PC-3 (cell line): ENCODE measurements at places on chromosomes 1 and 21. TPM values are rescaled to one million over a fixed set of nuclear protein-coding genes. Genes with fewer than 3 reads are reported as not detected.

DNA sequence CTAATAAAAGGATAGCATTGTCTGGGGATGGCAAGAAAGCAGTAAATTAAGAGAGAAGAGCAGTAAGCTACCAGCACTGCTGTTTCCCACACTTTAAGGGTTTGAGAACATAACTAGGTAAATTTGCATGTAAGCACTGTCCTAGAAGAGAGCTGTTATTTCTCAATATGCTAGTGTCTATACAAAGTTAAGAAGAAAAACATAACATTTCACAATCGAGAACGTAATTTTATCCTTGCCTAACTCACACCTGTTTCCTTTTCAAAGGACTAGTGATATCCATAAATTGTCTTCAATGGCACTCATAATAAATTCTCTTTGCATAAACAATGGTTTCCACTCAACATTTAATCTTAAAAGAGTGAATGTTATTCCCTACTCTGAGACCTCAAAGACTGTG is 576.0 kb downstream of the PTBP2 start:
- no peak for DNase-seq

MAP10 gene
- total RNA-seq: not detected in 2 replicates

- peak; percentile 28 for DNase-seq
These were observed 42.8 kb upstream of the ATF3 start for GRCh38 chr1:212565571-212566305.

- DNase-seq: no peak
These were observed 2.4 kb downstream of the MYBPHL start for GRCh38 chr1:109304226-109304920.

DNA sequence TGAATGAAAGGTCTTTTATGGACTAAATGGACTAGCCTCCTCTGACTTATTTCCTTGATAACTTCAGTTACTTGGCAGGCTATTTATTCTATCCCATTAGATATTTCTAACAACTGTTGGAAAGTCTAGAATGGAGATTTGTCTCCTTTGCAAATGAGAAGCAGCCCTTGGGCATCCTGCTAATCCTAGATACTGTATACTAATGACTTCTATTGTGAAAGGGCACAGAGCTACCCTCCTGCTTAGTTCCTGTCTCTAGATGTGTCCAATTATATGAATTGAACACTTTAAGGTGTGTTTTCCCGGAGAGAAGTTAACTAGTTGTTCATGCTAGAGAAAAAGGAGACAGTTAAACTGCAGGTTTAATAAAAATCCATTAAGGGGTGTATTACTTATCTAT is 10.2 kb upstream of the NCMAP start:
- no peak for DNase-seq

- DNase-seq: no peak
These were observed 8.9 kb upstream of the DHRS3 start for GRCh38 chr1:12626888-12627287.

KPNA6 gene
- total RNA-seq: 45.7 and 45.8 TPM in 2 replicates

GRCh38 chr1:112833806-112834205 is 118.7 kb upstream of the PPM1J start:
- DNase-seq: no peak

MAP3K21 gene
- total RNA-seq: 13.7 and 17.1 TPM in 2 replicates

DNA sequence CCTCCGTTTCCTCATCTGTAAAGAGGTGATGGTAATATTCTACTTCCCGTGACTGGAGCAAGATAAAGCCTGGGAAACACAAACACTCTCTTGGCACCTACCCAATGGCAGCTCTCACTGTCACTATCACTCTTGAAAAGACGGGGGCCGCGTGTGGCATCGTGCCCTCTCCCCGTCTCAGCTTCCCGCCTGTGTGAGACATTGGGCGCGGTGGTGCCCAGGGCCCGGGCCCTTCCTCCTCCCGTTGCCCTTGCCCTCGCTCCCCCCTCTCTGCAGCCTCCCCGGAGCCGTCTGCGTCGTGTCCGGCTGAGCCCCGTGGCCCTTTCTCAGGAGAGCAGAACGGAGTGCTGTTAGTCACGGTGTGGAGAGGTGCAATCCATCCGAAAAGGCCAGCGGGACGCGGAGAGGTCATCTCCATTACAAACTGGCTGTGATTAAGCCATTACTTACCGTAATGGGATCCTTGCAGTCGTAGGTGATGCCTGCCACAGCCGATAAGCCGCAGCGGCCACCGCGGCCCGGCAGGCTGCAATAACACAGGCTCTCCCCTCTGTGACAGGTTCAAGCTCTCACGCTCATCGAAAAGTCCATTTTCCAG is 156.4 kb upstream of the ZC3H12A start:
- DNase-seq: no peak

DNA sequence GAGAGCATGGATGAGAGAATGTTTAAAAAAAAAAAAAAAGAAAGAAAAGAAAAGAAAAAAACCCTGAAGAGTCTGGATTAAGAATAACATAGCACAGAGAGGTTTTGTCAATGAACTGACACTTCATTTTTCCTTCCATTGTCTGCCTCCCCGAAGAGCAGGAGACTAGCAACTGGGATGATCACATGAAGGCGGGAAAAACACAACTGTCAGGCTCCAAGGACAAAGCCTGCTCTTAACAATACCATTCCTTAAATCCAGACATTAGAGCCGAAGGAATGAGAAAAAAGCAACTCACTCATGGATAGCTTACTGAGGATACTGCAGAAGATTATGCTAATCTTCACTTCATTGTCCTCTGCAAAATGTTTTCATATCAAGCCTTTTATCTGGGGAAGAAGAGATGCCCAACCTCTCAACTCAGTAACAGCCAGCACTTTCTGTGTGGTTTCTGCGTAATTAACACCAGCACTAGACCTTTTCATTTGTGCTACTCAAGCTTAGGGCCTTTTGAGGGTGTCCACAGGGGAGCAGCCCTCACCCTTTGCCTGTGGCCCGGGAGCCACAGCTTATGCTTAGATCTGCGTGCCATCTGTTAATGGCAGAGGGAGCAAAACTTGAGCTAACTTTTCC is 182.3 kb downstream of the BARHL2 start:
- no peak for DNase-seq

- DNase-seq: peak; percentile 46
These were observed 39.6 kb downstream of the RSPH1 start for GRCh38 chr21:42456457-42456856.

- DNase-seq: peak; percentile 48
These were observed 11.6 kb upstream of the SLC19A2 start for GRCh38 chr1:169497317-169497716.

GRCh38 chr1:87250336-87250735 is 78.3 kb upstream of the LMO4 start:
- DNase-seq: no peak

- no peak for DNase-seq
These were observed 439.3 kb downstream of the NEGR1 start for GRCh38 chr1:71843012-71843411.

DNA sequence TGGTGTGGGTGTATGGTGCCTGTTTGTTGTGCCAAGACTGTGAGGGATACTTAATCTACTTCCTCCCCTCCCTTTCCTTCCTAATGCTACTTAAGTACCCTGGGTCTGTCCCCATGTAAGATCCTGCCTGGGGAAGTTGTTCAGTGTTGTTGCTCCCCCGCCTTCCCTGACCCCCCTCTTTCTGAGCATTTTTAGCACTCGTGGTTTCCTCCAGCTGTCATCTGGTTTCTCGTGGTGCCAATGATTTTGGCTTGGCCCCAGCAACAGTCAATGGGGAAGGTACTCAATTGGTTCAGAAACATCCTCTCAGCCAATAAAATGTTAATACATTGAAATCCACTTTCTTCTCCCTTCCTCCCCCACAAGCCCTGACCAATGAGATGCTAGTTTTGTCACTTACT is 8.0 kb upstream of the B4GALT3 start:
- DNase-seq: no peak

KIAA0040 gene
- 17.8 and 19.4 TPM in 2 replicates for total RNA-seq

DNA sequence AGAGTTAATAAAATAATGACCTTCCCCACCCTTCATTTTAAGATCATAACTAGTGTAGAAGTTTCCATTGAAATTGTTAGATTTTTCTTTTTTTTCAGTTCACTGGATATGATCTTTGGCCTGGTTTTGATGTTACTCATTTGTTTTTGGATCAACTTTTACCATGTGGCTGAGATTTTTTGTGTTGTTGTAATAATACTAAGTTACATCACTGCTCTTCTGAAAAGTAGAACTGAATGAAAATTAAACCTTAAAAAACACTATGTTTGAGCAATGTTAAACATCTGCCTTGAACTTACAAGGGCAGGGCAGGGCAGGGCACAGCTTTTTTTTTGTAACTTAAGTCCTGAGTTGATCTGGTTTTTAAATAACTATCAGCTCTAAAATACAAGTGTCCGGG is 204.8 kb upstream of the ADAMTS5 start:
- no peak for DNase-seq

GRCh38 chr1:198169672-198170071 is 12.9 kb downstream of the NEK7 start:
- DNase-seq: no peak

PRELP gene
- not detected in 2 replicates for total RNA-seq

- DNase-seq: no peak
These were observed 68.4 kb downstream of the LPGAT1 start for GRCh38 chr1:211762206-211762605.

- DNase-seq: no peak
These were observed 69.7 kb upstream of the IPO9 start for GRCh38 chr1:201759194-201759815.

KCNJ15 gene
- 0.26 TPM in 1 of 2 replicates, not detected in the other for total RNA-seq

DNA sequence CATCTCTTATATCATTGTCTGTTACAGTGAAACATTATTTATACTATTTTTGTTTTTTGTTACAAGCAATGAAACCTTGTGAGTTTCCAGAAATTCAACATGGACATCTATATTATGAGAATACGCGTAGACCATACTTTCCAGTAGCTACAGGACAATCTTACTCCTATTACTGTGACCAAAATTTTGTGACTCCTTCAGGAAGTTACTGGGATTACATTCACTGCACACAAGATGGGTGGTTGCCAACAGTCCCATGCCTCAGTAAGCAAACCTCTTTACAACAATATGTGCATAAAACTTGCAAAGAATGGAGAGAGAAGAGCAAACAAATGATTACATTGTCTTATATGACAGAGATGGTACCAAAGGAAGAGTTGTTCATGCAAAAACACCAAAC is 22.4 kb downstream of the CFHR4 start:
- peak; percentile 31 for DNase-seq

DNA sequence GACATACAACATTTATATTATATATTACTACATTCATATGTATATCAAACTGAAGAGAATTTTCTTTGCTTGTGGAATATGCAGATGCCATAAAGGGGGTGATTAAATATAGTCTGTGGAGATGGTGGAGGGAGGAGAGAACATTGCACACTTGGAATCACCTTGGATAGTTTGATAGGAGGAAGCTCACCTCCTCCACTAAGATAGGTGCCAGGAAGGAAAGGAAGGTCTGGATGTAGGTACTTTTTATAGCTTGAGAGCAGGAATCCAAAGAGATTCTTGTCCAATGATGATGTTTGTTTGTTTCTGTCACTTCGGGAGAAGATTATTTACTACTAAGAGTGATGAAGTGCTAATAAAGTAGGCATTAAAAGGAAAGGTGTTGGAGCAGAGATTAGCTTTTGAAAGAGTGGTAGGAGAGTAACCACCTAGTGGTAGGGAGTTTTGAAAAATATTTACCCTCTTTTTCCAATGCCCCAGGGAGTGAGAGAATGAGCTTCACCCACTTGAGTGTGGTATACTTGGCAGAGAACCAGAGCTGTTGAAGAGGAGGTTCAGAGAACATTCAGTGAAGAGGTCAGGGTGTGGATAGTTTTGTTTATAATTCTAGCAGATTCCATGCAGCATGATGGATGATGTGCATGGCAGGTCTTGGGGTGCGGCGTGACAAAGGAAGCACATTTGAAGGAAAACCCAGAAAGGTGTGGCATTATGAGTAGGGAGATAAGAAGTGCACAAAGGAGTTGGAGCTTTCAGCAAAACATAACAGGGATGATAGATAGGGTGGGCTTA is 145.0 kb downstream of the PATJ start:
- DNase-seq: no peak

DNA sequence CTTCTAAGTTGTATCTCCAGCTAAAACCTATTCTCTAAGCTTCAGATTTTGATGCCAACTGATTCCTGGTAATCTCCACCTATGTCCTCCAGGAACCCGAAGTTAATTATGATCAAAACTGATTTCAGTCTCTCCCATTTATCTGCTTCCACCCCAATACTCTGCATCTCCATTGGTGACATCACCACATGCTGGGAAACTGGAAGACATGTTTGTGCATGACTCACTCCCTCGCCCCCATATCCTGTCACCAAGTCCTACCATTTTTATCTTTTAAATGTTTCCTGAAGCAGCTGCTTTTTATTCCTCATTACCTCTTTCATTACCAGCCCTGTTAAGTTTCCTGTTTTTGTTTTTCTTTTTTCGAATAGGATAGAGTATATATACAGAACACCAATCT is 228.5 kb downstream of the LRRC40 start:
- no peak for DNase-seq

DNA sequence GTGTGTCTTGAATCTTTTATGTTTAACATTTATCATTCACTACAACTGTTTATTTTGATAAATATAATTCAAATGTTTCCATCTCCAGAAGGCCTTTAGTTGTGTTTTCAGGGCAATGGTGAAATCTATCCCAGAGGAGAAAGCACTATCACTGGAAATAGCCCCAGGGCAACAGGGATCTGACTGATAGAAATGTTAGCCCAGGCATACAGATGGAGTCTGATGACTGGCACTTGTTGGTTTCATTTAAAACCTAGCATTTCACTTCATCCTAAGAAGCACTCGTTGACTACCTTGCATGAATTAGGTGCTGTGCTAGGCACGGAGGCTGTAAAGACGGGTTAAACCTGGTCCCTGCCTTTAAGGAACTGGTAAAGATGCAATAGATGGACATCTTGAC is 103.1 kb downstream of the C1orf21 start:
- DNase-seq: no peak

GRCh38 chr1:175620376-175620775 is 123.0 kb downstream of the TNR start:
- no peak for DNase-seq

- DNase-seq: peak; percentile 94
These were observed 20.7 kb upstream of the RCC2 start for GRCh38 chr1:17460219-17460618.

SAMSN1 gene
- total RNA-seq: 0.63 TPM in 1 of 2 replicates, not detected in the other

C1orf56 gene
- total RNA-seq: 2.8 and 3.8 TPM in 2 replicates

CHI3L2 gene
- total RNA-seq: 0.55 TPM in 1 of 2 replicates, not detected in the other

GRCh38 chr1:39230261-39231190 is 26.0 kb downstream of the MACF1 start:
- no peak for DNase-seq
